Sigmoid colon (tissue), 7 donors: ENCODE measurements at places on chromosomes 1 and 21. TPM values are rescaled to one million over a fixed set of nuclear protein-coding genes. Genes with fewer than 3 reads are reported as not detected.

The KIAA1614 gene
- 1.2 TPM for polyA plus RNA-seq

The RXFP4 gene
- polyA plus RNA-seq, result 2.7 TPM

The AMY2B gene
- 1.6 TPM for polyA plus RNA-seq

The SH2D1B gene
- polyA plus RNA-seq, result 0.92 TPM

The KAZN gene
- 2.5 TPM for polyA plus RNA-seq
